NCI-H2029 treated with DMSO at 0.1 percent for 48 hours (cell line): ENCODE measurements at places on chromosomes 1 and 21.

GRCh38 chr1:230127105-230128054, 60.3 kb downstream of the GALNT2 start:
- DNase-seq = no peak

DNA sequence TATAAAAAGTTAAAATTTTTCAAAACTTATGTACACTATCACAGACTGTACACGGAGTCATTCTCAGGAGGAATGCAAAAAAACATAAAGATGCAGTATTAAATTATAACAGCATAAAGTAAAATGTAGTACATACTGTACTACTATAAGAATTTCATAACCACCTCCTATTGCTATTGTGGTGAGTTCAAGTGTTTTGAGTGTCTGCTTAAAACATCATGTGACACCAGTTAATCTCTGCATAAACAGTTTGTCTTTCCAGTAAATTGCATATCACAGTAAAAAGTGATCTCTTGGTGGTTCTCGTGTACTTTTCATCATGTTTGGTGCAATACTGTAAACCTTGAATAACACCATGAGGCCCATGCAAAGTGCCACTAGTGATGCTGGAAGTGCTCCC, 45.2 kb downstream of the SDCCAG8 start:
- DNase-seq = no peak

DNA sequence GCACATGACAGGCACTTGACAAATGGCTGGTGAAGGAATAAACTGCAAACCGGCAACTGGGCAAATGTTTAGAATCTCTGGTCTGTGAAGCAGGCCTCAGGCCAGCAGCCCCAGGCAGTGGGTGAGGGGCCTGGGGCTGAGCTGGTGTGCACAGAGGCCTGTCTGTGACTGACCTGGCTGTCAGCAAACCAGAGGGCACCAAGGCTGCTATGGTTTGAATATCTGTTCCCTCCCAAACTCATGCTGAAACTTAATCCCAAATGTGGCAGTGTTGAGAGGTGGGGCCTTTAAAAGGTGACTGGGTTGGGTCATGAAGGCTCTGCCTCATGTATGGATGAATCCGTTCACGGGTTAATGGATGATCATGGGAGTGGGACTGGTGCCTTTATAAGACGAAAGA, 139.8 kb downstream of the DMRTB1 start:
- no peak for DNase-seq

DNA sequence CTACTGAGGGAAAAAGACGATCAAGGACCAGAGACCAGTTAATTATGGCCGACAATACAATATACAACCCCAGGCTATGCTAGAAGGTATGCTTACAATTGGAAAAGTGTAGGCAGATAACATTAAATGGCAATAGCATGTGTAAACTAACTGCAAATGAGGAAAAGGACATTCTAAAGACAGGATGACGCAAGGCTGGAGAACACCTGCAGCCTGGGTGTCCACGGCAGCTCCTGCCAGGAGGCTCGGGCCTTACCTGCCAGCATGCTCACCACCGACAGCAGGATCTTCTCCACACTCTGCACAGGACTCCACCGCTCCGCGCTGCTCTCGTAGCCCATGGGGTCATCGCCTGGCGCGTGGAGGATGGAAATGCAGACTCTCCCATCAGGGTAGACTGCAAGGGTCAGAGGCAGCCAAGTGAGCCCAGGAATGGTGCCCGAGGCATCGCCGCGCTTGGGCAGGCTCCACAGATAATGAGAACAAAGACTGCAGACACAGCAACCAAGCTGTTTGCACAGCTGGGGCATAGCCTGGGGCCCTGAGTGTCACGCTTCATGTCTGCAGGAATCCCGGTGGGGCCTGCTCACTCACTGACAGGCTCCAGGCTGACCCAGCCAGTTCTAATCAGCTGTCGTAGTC, 28.2 kb downstream of the UBE2G2 start:
- peak; percentile 84 for DNase-seq
